Pulmonary artery endothelial cell (primary cell): ENCODE measurements at places on chromosomes 3 and 15. TPM values are rescaled to one million over a fixed set of nuclear protein-coding genes. Genes with fewer than 3 reads are reported as not detected.

POTEB gene
- total RNA-seq, result not detected in 2 replicates

ADAMTSL3 gene
- total RNA-seq, result not detected in 2 replicates

C2CD4A gene
- 0.74 and 3.2 TPM in 2 replicates for total RNA-seq

LRRN1 gene
- total RNA-seq, result not detected in 2 replicates

LARP6 gene
- total RNA-seq, result 11.4 and 23.9 TPM in 2 replicates

EPHB3 gene
- not detected in 2 replicates for total RNA-seq

RNF7 gene
- total RNA-seq, result 40.9 and 44.8 TPM in 2 replicates

DNA sequence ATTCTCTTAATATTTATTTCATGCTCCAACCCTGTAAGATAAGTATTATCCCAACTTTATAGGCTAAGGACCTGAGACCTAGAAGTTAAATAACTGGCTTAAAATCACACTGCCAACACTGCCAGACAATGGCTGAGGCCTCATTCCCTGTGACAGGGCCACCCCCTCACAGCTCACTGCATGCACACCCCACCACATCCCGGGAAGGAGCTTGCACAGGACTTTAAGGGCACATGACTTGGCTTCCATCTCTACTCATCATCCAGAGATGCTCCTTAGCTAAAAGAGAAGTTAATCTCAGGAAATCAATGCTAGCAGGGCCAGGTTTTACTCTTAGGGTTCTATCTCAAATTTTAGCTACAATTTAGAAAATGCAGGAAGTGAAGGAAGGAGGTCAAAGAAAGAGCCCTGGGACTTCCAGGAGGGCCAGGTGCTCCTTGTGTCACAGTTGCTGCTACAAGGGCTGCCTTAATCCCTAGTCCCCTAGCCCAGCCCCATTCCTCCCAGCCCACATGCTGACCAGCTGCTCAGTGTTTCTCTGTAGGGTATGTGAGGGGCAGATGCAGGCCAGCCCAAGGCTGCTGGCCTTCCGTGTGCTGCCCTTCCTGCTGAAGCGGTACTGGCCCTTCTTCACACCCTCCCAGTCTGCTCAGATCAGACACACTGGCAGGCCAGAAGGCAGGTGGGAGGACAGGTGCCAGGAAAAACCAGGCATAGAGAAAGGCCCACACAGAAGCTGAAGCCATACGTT, 53.5 kb downstream of the WWTR1 start:
- DNase-seq, result no peak

DNA sequence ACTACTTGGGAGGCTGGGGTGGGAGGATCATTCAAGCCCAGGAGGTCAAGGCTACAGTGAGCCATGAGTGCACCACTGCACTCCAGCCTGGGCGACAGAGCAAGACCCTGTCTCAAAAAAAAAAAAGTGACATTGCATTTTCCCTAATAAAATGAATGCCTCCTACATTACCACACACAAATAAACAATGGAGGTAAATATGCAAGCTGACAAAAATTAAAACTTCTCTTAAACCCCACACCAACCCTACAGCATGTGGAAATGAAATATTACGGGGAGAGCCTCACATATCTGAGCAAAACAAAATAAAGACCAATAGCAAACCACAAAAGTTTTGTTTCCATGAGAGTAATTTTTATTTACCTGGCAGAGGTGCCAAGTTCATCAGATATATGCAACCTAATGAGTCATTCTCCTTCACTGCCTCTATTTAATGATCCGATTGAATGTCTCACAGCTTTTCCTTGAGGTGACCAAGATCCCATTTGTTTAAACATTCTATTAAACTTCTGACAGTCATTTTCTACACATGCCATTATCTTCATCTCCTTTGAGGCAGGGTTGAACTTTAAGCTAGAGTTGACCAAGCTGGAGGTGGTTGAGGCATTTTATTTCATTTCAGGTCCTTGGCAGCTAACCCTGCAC, 9.4 kb upstream of the CAV3 start:
- no peak for DNase-seq

GRCh38 chr3:126510308-126510910, 7.2 kb downstream of the UROC1 start:
- DNase-seq, result no peak

DNA sequence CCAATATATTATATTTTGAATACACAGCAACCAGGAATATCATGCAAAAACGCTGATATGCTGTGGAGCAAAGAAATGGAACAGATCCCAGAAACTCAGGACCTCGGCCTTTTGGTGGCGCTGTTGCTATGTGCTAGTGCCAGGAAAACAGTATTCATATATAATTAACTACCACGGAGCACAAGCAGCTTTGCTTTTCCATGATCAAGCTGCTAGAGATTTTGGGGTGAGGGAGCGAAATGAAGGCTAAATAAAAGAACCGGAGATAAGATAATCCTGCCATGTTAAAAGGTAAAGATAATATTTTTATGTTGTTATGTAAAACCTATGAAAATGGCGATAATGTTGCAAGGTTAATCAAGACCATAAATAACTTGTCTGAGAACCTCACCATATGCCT, 157.7 kb upstream of the FAM3D start:
- peak; percentile 15 for DNase-seq

DNA sequence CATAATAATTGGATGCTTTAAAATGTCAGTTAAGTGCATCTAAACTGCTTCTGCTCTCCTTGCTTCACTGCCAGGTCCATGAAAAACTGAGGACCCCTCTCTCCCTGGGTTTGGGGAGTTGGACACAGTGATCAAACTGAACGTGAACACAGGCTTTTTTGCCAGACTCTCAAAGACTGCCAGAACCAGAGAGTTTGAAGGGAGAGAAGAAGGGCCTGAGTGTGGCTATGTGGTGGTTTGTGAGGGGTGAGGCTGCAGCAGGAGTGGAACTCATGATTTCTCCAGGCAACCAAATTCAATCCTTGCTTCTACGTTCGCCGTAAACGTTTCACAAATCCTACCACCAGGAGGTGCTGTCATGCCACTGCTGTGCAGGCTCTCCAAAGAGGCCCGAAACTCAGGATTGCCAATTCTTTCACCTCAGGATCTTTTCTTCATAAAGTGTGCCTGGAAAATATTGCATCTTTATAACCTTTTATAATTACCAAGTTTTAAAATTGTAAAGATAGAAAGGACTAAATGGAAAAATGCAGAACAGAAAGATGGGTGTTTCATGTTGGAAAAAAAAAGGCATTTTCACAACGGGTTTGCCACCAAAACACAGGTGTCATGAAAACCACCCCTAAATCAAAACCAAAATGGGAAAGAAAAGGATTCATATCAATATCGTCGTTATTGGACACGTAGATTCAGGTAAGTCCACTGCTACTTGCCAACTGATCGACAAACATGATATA, 19.7 kb downstream of the TM4SF4 start:
- no peak for DNase-seq

DNA sequence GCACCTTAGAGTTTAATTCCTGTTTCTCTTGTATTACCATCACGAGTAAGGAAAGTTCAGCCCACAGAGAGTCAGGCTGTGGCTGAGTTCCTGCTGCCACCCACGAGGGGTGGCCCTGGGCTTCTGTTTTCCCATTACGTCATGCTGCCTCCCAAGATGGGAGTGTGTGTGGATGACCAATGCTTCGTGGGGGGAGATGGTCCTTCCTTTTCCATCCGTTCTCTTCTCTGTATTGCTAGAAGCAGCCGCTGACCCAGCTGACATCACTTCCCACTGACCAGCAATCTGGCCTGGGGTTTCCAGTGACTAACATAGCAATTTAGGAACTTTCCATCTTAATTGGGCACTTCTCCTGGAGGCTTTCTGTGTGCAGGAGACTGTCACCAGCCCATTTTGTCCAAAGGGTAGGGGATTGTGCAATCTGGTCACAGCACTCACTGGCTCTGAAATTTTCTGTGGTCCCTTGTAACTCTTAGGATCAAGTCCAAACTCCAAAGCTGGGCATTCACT, 9.3 kb downstream of the IRAK2 start:
- DNase-seq, result peak; percentile 96

DNA sequence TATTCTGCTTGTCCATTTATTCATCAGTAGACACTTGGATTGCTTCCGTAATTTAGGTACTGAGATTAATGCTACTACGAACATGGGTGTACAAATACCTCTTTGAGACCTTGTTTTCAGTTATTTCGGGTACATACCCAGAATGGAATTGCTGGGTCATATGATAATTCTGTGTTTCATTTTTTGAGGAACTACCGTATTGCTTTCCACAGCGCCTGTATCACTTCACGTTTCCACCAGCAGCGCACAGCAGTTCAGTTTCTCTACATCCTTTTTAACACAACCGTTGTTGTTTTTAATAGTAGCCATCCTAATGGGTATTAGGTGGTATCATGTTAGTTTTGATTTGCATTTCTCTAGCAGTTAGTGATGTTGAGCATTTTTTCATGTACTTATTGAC, 9.5 kb downstream of the PAK2 start:
- no peak for DNase-seq
